ENCODE measurements at places on chromosomes 12 and 14. TPM values are rescaled to one million over a fixed set of nuclear protein-coding genes. Genes with fewer than 3 reads are reported as not detected.
A peak's percentile ranks its signal among the peaks of the same experiment; 100 is the strongest.

- H3K36me3 ChIP-seq: no peaks in the 10 kb centered on the region
- H3K4me1 ChIP-seq: peaks cover 12% of the 10 kb centered on the region
- no peak for DNase-seq
Measured at GRCh38 chr12:31362759-31363415, 36.9 kb upstream of the SINHCAF start.

- H3K27ac ChIP-seq: no peak overlapping the region
- H3K4me3 ChIP-seq: no peak overlapping the region
- no peaks in the 10 kb centered on the region for H3K27me3 ChIP-seq
- no peaks in the 10 kb centered on the region for H3K4me1 ChIP-seq
- no peaks in the 10 kb centered on the region for H3K36me3 ChIP-seq
- no peak for DNase-seq
Measured at GRCh38 chr12:47885012-47885501, 19.7 kb downstream of the VDR start.

DNA sequence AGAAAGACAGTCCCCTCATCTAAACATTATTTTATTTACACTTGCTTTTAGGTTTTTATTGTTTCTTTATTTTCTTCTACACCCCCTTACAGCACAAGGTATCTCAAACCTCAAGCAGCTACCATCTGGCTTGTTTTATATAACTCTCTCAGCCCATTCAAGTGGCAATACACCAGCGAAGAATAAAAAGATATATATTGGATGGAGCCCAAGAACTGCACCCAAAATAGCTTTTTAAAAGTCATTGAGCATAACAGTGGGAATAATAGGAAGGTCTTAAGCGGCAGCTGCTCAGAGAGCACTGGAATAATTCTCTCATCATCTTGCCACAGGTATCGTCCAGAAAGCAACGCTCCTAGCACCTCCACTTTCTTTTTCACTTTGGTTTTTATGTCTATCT is 322.5 kb downstream of the SYT1 start:
- H3K27me3 ChIP-seq: no peaks in the 10 kb centered on the region
- no peaks in the 10 kb centered on the region for H3K4me1 ChIP-seq
- no peak overlapping the region for H3K4me3 ChIP-seq

- no peaks in the 10 kb centered on the region for H3K27me3 ChIP-seq
- DNase-seq: no peak
- peaks cover 61% of the 10 kb centered on the region for H3K4me1 ChIP-seq
- H3K27ac ChIP-seq: peak overlapping the region; percentile 74
- no peak overlapping the region for H3K4me3 ChIP-seq
- no peaks in the 10 kb centered on the region for H3K36me3 ChIP-seq
Measured at GRCh38 chr14:99578541-99579101, 25.4 kb downstream of the CCDC85C start.

The KITLG gene
- 7.4 TPM for total RNA-seq

The KRT72 gene
- not detected for total RNA-seq

The KRT8 gene
- total RNA-seq: 6,125 TPM

All from Panc1 (cell line).